Caki2 (cell line): ENCODE measurements at places on chromosomes 3 and 15.

GRCh38 chr3:8507496-8507895, 5.9 kb downstream of the LMCD1 start:
- no peak for DNase-seq

GRCh38 chr15:42131826-42132806, 24.3 kb downstream of the PLA2G4F start:
- DNase-seq: no peak

GRCh38 chr3:114427285-114428043, 133.6 kb downstream of the TIGIT start:
- no peak for DNase-seq

DNA sequence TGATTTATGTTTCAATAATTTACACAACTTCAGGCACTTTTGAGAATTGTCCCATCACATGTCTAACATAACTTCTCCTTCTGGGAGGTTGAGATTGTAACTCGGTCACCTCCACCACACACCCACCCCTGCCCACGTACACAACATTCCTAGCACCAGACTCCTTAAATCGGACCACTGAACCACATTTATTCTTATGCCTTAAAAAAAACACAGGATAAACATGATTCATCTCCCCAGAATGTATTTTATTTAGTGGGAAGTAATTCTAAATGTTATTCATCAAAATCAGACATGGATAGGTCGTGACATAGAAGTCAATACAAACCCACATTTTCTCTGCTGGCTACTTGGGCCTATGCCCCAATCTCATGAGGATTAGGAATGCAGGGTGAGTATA, 3.0 kb downstream of the SNTN start:
- DNase-seq: peak; percentile 25

DNA sequence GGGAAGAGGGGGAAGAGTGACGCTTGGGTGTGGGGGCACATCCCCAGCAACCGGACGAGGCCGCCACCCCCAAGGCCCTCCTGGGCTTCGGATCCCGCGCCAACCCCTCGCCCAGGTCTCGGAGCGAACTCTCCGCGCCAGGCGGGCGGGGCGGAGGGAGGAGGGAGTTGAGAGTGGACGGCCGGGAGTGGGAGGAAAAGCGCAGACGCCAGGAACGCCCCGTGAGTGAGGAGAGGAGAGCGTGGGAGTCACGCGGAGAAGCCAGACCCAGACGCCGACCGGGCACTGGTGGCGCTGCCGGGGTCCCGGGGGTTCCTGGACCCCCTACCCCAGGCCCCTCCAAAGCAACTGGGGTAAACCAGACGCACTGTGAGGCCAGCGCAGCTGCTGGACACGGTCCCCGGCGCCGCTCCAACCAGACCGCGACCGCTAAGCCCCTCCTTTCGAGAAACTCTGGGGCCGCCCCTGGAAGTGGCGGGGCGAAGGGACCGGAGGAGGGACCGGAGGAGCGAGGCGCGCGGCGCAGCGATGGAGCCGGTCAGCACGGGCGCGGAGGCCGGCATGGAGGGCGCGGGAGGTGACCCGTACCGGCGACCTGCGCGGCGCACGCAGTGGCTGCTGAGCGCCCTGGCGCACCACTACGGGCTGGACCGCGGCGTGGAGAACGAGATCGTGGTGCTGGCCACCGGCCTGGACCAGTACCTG, at the start of gene EFCC1:
EFCC1 (plus strand) TSS at position 204 of the 705 bp plus-strand sequence; CDS start at position 529, 325 bp downstream.
- DNase-seq: peak; percentile 63
